ENCODE measurements at places on chromosomes 3 and 15.

GRCh38 chr3:142754494-142754893 lies 30.7 kb downstream of the TRPC1 start:
- DNase-seq: no peak

DNA sequence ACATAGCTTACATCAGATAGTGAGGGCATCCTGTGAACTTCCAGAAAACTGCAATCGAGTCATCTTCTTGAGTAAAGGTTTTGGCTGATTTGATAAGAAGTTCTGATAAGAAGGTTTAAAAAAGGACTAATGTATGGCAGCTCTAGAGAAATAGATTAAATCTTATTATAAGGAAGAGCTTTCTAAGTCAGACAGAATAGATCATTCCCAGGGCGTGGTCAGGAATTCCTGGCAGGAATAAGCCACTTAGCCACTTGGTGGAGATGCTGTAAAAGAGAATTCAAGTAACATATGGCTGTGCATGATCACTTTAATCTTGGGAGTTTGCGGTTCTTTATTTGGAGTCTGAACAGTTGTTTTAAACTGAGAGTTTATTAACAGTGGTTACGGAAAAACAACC lies 17.4 kb downstream of the PGBD4 start:
- no peak for DNase-seq

GRCh38 chr15:88299497-88299896 lies 43.0 kb upstream of the NTRK3 start:
- no peak for DNase-seq

- DNase-seq: no peak
Observed at GRCh38 chr15:27956285-27956684, 142.8 kb downstream of the OCA2 start.

DNA sequence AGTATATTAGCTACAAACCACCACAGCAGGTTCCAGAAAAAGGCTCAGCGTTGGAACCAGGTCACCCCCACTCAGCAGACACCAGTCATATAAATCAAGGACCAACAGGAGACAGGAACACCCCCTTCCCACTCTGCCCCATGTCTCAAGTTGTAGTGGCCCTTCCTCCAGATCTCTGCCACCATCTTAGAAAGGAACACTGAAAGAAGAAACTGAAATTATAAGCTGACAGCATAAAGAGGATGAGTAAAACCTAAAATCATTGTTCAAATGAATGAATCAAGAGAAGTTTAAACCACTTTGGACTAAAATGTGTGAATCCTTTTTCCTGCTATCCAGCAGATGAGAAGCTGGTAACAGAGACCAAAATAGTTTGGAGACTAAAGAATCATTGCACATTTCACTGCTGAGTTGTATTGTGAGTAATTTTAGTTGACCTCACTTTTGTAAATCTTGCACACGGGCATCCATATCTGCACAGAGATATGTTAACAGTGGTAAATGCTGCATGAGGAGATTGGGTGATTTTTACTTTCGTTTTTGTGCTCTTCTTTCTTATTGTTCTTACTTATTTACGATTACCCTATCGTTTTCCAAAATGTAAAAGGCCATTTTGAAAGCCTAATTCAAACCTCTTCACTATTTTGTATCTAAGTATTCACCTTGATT lies 19.8 kb downstream of the CCR3 start:
- no peak for DNase-seq

- DNase-seq: no peak
Observed at GRCh38 chr15:39538936-39539335, 41.9 kb upstream of the THBS1 start.

DNA sequence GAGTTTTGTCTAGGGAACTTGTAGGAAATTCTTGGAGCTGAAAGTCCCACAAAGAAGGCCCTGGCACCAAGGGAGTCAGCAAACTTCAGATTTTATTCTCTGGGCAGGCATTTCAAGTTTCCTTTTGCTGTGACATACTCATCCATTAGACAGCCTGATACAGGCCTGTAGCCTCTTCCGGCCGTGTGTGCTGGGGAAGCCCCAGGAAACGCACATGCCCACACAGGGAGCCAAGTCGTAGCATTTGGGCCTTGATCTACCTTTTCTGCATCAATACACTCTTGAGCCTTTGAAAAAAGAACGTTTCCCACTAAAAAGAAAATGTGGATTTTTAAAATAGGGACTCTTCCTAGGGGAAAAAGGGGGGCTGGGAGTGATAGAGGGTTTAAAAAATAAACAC lies 15.0 kb downstream of the TIGIT start:
- no peak for DNase-seq

DNA sequence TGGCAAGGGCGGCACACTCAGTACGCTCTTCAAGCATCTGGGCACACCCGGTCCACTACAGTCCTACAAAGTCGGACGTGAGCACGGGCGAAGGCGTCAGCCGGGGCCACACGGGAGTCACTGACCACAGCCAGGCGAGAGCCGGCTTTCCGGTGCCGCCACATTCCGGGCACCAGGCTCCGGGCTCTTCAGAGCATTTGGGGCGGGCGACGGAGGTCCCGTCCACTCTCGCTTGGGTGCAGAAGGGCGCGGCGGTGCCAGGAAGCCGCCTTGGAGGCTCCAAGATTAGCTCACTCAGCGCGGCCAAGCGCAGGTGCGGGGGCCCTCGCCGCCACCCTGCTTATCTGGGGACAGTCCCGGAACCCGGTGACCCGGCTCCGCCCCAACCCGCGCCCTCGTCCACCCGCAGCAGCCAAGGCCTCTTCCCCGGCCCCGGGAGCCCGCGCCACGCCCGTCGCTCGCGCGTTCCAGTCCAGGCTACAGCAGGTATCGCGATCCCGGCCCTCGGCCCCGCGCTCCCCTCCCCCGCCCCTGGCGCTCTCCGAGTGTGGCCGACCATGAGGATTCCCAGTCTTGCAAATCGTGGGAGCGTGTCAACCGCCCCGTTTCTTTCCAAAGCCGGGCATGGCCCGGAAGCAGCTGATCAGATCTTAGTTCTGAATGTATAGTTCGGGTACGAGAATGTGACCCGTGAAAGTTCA lies at the start of gene ADPRH:
TSS of gene ADPRH (plus strand) at position 127 of the 701 bp plus-strand sequence. CDS start 2,678 bp downstream, outside the sequence.
- peak; percentile 85 for DNase-seq

DNA sequence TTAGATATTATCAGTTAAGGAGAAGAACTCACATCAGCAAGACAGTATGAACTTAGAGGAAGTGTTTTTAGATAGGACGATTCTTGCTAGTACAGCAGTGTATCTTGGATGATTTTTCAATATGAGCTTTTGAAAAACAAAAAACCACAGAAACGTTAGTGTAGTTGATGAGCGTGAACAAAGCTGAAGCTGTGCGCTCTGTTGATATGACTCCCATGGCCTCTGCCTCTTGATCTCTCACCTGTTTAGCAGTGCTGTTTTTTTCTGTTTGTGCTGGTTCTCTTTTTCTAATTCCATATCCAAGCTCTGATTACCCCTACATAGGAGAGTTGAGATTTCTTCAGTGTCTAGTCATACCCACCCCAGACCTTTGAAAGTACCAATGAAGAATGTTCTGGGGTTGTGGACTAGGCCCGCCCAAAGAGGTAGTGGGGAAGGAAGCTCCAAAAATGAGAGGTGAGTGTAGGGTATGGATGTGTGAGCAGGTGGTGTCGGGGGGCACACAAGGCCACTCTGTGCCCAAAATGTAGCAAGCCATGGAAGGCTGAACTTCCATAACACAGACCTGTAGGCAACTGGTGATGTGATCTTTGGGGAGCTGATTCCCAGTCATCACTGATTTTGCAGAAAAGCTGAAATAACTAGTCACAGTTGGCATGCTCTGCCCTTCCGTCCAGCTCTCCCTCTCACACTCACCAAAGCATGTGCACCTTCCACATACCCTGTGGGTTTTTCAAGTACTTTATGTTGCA lies 20.0 kb upstream of the CMTM7 start:
- DNase-seq: no peak

GRCh38 chr15:82133251-82133650 lies 87.4 kb upstream of the MEX3B start:
- DNase-seq: no peak

DNA sequence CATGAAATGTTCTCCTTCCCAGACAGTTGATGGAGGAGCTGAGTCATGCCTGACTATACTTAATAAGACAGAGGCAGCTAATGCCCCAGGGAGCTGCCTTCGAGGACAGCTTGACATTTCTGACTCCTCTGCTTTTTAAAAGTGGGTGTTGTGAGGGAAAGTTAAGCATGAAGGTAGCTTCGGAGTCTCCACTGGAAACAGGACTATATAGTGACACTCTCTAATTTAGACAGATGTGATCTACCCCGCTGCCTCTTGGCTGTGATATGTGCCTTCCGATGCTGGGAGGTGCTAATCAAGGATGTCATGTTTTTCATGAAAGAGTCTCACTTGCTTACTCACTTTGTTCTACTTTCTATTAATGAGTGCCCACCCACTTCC lies 72.7 kb downstream of the IL1RAP start:
- no peak for DNase-seq

DNA sequence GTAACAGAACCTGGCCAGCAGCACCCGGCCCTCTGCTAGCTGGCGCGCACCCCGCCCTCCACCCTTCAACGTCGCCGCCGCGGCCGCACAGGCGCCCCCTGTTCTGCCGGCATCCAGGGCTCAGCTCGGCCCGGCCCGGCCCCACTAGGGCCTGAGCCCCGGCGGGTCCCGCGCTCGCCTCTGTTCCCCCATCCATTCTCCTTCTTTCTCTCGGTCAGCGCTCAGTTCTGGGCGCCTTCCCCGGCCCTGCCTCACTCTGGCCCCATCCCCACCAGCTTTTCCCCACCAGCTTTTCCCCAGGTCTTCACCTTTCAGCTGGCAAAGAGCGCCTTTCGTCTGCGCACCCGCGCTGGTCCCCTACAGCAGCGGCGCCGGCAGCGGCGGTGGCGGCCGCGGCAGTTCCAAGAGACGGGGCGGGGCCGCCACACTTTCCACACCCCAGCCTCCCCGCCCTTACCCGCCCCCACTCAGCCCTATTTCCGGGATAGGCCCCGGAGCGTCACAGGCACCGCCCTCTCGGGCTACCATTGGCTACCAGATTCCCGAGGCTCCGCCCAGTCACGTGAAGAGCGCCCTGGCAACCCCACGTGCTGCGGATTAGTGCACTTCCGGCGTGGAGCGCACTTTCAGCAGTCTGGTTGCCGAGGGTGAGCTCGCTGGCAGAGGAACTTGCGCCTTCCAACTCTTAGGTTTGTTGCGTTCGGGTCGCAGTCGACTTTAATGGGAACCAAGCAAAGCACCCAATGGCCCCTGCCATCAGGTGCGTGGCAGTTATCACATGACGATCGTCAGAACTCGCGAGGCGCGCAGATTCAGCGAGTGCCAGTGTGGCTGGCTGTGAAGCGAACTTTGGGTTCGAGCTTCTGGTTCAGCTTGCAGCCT lies at the start of gene EIF5A2:
TSS of gene EIF5A2 (minus strand) at position 403 of the 882 bp plus-strand sequence. CDS start 831 bp downstream, outside the sequence.
- DNase-seq: peak; percentile 96

- DNase-seq: no peak
Observed at GRCh38 chr3:151875759-151876158, 2.3 kb downstream of the SUCNR1 start.

GRCh38 chr3:160796089-160796812 lies 40.2 kb downstream of the PPM1L start:
- DNase-seq: no peak

DNA sequence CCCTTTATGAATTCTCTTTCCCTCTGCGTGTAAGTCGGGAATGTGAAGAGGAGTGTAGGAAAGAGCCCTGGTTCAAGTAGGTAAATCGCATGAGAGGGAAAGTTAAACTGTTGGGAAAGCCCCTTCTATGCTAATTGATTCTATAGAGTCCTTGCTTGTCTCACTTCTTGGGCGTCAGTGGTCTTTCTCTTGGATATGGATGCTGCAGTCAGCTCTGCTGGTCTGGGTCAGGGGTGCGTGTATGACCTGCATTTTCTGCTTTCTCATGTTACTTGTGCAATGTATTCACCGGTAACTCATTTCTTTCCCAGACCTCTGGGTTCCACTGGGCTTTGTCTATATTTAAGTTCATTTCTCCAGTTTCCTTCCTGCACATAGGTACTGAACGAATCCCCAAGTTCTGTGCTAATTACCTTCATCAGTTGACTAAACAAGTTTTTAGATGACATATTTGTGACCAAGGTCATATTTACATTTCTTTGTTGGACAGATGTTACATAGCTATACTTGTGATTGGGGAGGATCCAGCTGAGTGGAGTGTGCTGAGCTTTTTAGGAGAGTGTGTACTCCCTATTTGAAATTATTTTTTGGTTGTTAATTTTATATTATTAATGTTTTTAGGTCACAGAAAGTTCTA lies 1.4 kb downstream of the SETD5 start:
- DNase-seq: peak; percentile 51

GRCh38 chr3:123766193-123767008 lies 117.7 kb downstream of the MYLK start:
- DNase-seq: no peak

- no peak for DNase-seq
Observed at GRCh38 chr3:194675081-194675640, 3.2 kb upstream of the LSG1 start.

GRCh38 chr15:84831028-84831427 lies 13.9 kb downstream of the ALPK3 start:
- no peak for DNase-seq

- no peak for DNase-seq
Observed at GRCh38 chr3:60176614-60177013, 1074.6 kb downstream of the FHIT start.

GRCh38 chr3:51799879-51800749 lies 21.1 kb upstream of the IQCF6 start:
- DNase-seq: peak; percentile 82

DNA sequence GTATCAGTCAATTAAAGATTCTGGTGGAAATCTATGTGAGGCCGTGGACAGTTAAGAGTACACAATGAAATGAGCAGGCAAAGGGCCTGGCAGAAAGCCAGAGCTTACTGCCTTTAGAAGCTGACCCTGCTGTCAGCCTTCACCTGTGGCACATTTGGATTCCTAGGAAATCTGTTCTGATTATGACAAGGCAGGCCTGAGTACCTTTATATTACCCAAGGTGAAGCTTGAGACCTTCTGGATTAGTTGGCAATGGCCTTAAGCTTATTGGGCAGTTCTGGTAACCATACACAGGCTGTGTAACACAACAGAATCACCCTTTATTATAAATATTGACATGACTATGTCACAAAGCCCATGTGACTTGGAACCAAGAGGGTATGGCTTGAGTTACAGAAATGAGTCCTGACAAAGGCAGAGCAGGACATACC lies 43.2 kb downstream of the NBEAL2 start:
- DNase-seq: no peak

DNA sequence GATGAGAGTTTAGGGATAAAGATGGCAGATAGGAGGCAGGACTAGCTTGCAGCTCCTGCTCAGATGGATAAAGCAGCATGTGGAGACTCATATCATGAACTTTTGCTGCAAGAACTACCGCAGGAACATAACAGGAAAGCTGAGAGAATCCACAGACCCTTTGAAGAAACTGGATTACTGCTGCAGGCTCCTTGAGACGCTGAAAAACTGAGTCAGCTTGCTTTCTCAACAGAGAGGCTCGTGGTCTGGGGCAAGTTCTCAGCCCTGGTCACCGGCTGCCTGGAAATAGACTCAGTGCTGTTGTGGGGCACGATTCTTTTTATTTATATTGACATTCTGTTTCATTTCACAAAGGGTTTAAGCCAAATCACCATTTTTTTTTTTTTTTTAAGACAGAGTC lies 28.8 kb upstream of the TRIM59 start:
- DNase-seq: no peak

- no peak for DNase-seq
Observed at GRCh38 chr3:72678867-72679266, 169.4 kb downstream of the SHQ1 start.

GRCh38 chr15:101198800-101199199 lies 53.0 kb downstream of the CHSY1 start:
- DNase-seq: no peak

Data from muscle of back (tissue), 13 donors.